ENCODE measurements at places on chromosomes 13 and 19.
A peak's percentile ranks its signal among the peaks of the same experiment; 100 is the strongest.

GRCh38 chr19:10643968-10644259, 10.2 kb upstream of the ILF3 start:
- DNase-seq = no peak

DNA sequence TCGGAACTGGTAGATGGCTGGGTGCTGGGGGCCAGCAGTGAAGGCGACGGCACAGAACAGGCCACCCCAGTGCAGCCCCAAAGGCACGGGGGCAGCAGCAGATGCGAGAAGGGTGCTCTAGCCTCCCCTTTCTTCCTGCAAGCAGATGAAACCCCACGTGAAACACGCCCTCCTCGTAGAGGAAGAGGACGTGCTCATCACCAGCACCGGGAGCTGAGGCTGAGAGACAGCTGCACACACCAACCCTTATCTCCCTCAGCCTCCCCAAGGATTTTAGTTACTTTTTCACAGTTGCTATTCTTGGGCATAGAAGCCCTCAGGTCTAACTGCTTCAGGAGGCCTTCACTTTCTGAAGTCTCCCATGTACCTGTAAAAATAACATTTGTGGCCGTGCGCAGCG, 11.9 kb downstream of the ZNF787 start:
- no peak for DNase-seq

DNA sequence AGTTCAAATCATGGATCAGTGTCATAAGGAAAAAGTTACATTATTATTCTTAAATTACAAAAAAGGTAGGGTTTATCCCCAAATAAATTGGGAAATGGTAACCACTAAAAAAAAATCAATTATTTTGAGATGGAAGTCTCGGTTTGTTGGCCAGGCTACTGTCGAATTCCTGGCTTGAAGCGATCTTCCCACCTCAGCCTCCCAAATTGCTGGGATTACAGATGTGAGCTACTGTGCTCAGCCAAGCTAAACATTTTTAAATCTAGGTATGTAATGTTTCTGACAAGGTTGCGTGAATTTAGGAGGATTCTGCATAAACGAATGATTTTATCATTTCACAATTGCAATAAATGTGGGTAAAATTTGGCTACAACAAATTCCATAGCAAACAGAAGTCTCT, 2.0 kb downstream of the NAA16 start:
- DNase-seq = no peak

DNA sequence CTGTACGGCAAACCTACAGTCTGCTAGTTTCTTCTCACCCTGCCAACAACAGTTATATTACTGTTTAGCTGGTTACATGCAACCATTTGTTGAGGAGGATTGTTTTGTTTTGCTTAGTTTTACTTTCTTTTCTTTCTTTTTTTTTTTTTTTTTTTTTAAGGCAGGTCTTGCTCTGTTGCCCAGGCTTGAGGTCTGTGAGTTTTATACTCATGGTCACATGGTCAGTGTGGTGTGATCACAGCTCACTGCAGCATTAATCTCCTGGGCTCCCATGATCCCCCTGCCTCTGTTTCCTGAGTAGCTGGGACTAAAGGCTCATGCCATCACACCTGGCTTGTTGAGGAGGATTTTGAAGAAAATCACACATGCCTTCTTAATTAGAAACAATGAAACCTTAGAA, 505.6 kb downstream of the GPC5 start:
- no peak for DNase-seq

DNA sequence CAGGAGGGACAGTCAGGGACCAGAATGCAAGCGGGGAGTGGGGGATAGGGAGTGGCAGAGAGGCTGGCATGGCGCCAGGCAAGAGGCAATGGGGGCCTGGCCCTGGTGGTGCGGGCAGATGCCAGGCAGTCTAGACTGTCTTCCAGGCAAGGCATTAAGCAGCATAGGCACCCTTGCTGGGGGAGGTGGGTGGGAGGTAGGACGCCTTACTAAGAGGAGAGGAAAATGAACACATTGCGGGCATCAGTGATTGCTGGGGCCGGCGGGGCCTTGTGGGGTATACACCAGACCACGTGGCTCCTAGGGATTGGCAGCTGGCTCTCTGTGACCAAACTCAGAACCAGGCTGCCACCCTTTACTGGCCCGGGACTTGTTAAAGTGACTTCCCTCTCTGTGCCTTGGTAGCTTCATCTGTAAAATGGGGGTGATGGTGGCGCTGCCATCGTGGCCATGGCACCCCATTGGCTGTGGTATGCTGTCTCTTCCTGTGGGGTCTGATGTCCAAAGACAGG, 46.0 kb downstream of the DNM2 start:
- no peak for DNase-seq

DNA sequence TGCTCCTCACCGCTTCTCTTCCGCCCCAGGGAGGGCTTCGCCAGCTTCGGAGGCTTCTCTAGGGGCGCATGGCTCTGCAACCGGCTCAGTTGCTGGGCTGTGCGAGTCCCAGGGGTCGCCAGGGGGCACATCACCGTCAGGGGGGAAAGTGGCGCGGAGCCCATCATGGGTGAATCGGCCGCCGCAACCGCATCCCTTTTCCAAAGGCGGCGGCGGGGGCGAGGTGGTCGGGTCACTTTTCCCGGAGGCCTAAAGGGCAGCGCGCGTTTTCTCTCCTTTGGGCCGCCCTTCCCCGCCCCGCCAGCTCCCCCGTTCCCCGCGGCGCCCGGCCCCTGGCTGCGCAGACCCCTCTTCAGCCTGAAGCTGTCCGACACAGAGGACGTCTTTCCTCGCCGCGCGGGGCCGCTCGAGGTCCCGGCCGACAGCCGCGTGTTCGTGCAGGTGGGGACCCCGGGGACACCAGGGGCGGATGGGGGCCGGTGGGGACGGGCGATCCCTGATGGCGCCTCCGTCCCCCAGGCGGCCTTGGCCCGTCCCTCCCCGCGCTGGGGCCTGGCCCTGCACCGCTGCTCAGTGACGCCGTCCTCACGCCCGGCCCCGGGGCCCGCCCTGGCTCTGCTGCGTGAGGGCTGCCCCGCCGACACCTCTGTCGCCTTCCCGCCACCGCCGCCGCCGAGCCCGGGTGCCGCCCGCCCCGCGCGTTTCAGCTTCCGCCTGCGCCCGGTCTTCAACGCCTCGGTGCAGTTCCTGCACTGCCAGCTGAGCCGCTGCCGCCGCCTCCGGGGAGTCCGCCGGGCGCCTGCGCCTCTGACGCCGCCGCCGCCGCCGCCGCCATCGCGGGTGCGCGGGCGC, 1.7 kb downstream of the TGFBR3L start:
- DNase-seq = peak; percentile 39

GRCh38 chr13:100195568-100195967, 106.7 kb downstream of the PCCA start:
- no peak for DNase-seq

DNA sequence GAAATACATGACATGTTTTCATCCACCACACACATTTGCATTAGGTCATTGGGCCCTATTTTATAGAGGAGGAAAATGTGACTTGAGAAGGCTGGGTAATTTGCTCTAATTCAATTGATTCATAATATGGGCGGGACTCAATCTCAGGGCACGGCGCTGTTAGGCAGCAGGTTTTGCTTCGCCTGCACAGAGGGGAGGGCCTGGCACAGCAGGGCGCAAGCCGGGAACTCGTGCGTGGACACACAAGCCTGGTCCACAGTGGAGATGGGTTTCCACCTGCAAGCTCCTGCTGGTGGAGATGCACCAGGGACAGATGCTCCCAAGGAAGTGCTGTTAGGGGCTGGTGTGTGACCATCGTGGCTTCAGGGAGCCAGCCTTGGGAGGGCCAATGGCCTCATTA, 58.4 kb upstream of the MTIF3 start:
- no peak for DNase-seq

GRCh38 chr13:20721454-20722357, 18.2 kb downstream of the IL17D start:
- DNase-seq = no peak

GRCh38 chr19:46748325-46749109, 2.3 kb upstream of the STRN4 start:
- peak; percentile 68 for DNase-seq

- no peak for DNase-seq
These were observed 66.9 kb upstream of the POSTN start for GRCh38 chr13:37665420-37665819.

DNA sequence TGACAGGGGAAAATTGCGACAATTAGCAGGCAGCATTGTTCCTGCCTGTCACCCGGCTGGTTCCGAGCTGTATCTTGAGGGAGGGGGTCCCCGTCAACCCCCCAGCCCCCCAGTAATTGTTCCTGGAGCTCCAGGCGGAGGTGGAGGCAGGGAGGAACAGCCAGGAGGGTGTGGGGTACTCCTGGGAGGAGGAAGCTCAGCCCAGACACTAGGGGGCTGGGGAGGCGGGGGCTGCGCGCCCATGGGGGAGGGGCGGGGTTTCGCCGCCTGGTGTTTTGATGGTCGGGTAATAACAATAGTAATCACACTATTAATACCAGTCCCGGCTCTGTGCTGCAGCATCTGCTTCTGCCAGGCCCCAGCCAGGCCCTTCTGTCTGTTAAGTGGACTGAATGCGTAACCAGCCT, 8.6 kb downstream of the NPAS1 start:
- no peak for DNase-seq

GRCh38 chr19:19627621-19628500, at the start of gene LPAR2:
Gene LPAR2, minus strand, starts transcription at chr19:19628220. Its CDS starts 945 bp downstream, at chr19:19627275.
- DNase-seq = peak; percentile 69

GRCh38 chr13:40798380-40798779, 9.0 kb downstream of the SLC25A15 start:
- no peak for DNase-seq

- DNase-seq = peak; percentile 46
These were observed 6.7 kb upstream of the PLIN4 start for GRCh38 chr19:4524808-4525562.

DNA sequence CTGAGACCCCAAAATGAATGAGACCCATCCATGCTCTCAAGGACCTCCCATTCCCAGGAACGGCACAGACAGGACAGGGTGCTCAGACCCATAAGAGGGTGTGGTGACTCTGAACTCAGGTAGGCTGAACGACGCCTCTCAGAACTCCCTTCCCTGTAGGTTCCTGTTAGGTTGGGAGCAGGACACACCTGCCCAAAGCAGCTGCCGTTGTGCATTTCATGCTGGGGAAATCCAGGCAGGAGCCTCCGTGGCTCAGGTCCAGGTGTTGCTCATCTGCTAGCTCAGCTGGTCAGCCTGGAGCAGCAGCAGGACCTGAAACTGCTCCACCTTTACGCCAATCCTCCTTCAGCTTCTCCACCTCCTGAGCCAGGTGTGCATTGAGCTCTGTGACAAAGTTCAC, 19.1 kb upstream of the TEX101 start:
- no peak for DNase-seq

GRCh38 chr13:99501848-99502301, 603 bp downstream of the TM9SF2 start:
- DNase-seq = no peak

- DNase-seq = no peak
These were observed 56.3 kb downstream of the TNFSF13B start for GRCh38 chr13:108325863-108326262.

DNA sequence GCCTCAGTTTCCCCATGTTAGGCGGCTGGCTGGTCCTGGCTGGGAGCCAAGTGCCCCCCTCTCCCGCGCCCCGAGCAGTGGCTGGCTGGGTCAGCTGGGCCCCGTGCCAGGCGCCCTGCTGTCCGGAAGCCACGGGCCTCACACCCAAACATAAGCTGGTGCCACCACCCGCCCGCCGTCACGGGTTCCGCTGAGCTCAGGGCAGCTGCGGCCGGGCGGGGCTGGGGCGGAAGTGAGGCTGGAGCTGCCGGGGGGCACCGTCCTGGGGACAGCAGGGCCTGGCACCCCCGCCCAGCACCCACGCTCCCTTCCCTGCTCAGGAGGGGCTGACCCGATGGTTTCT, 19.3 kb downstream of the HCN2 start:
- no peak for DNase-seq

- DNase-seq = no peak
These were observed 20.6 kb downstream of the FCGBP start for GRCh38 chr19:39913682-39914333.

DNA sequence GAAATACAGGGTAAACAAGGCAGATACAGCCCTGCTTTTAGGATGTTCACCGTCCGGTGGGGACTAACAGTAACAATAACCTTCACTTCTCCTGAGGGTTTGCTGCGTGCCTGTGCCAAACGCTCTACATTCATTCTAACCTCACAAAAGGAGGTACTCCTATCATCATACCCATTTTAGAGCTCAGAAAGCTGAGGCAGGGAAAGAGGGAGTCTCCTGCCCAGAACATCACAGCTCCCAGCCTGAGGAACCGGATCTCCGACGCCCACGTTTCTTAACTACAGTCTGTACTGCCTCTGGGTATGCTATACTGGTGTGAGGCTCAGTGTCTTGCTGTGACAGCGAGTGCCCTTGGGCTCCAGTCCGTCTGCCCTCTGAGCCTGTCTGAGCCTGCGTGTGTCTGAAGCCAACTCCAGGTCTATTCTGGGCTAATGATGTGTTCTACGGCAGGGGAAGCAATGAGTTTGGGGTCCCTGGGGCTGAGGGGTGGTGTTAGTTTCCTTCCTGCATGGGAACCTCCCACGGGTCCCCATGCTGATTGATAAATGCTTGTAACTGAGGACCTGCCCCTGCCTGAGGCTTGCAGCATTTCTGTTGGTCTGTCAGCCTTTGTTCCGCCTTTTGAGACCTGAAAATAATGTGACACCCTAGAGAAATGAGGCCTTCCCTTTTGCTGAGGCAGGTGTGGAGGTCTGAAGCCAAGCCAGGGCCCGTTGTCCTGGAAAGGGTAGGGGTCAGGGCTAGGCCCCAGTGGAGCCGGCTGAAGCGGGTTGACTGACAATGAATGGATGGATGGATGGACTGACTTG, 4.9 kb downstream of the LIPE start:
- DNase-seq = no peak

DNA sequence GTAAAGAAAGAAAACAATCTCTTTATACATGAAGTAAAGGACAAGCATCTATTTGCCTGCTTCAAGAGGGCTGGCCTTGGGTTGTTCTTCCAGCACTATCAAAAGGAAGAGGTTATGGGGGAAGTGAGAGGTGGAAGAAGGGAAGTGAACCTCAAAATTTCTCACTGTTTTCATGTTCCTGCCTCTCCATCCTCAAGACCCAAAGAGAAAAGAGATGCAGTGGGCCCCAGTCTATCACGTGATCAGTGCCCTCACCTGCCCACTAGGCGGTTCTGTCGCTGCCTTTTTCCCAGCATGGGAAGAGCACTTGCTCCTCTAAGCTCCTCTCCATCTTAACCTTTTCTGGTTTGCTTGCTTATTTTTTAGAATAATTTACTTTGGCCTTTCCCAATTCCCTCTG, 6.2 kb upstream of the USP12 start:
- no peak for DNase-seq

GRCh38 chr13:101406791-101407190, 9.5 kb downstream of the NALCN start:
- DNase-seq = no peak

DNA sequence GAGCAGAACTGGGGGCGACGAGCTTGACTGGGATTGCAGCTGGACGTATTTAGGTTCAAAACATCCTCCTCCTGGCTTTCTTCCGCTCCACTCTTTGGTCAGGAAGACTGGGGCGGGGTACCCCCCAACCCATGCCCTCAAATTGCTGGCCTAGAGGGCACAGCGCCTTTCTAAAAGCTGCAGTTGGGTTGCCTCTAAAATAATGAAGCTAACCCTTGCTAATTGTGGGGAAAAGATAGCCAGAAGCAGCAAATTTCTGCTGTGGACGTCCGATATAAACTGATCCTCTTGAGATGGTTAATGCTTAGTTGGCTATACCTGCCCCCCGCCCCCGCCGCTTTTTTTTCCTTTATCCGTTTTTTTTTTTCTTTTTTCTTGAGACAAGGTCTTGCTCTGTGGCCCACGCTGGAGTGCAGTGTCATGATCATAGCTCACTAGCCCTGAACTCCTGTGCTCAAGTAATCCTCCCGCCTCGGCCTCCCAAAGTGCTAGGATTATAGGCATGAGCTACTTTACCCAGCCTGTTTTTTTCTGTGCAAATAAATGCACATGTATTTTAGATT, 754 bp upstream of the CHERP start:
- no peak for DNase-seq

GRCh38 chr13:40190641-40191100, 475.8 kb downstream of the FOXO1 start:
- DNase-seq = peak; percentile 37

Measured in activated T-helper 9 cell treated with anti-CD3 and anti-CD28 coated beads, Interleukin-2, amount 50 U/mL, for 16 hours (primary cell).